ENCODE measurements at places on chromosomes 1 and 21. TPM values are rescaled to one million over a fixed set of nuclear protein-coding genes. Genes with fewer than 3 reads are reported as not detected.
A peak's percentile ranks its signal among the peaks of the same experiment; 100 is the strongest.

- no peak for DNase-seq
Measured at GRCh38 chr1:154148807-154149206, 6.1 kb downstream of the NUP210L start.

DNA sequence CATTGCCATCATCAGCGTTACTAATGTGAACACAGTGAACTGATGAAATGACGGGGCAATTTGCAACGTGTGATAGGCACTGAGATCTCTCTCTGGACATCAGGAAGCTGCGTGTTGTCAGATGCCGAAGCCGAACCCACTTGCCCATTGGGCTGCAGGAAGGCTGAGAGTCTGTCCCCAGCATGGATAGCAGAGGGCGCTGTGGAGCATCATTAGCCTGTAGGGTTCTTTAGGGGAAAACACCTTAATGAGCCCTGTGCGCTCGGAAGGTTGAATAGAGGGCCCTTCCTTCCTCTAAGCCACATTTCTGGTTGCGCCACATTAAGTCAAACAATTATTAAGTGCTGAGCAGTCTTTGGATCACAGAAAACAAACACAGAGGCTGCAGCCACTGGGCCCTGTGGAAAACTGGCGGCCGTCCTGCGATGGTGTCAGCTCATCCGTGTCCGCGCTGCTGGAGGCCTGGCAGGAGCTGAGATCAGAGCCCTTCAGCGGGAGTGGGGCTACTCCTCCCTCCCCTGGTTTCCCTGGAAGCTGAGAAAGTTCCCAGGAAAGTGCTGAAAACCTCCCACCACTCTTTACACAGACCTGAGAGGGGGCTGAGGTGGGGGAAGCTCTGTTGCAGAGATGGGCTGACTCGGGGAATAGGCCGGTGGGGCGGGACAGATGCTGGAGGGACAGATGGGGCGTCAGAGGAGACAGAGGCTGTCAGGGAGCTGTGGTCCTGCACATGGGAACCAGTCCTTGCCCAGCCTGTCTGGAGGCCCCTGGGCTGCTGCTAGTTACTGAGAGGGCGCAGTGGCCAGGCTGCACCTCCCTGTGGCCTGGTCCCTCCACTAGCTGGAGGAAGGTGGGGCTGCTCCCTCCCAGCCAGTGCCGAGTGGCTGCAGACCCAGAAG, 12.7 kb downstream of the TFF2 start:
- no peak for DNase-seq

DNA sequence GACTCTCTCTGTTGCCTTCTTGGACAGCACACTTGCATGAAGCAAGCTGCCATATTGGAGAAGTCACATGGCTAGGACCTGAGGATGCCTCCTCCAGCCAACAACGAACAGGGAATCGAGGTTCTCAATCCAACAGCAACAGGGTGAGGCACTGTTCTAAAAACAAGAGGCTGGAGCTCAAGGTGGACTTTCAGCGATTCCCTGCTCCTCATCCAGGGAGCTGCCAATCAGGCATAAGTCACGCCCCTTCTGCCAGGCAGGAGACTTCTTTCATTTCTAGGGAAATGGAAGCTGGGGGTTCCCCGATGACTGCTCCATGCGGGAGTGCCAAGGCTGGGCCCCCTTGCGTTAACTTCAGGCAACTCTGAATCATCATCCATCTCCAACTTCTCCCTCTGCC, 22.7 kb upstream of the IFNAR1 start:
- peak; percentile 67 for DNase-seq

DNA sequence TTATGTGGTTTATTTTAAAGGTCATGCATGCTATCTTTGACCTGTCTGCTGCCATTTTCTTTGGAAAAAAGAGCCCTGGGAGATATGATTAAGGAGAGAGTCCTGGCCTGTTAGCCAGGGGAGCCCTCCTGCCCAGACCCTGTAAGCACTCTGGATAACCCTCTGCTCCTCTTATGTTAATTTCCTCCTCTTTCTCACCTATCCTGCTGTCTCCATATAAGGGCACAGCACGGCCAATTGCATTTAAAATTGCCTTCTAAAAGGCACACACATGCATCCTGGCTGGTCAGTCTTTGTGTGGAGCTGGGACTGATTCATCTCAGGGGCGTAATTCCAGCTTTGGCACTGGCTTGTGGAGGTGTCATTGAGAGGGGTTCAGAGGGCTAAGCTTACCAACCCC, 158.9 kb downstream of the ST6GALNAC5 start:
- DNase-seq: no peak

GRCh38 chr1:224096773-224097172, 17.1 kb upstream of the FBXO28 start:
- DNase-seq: no peak

DNA sequence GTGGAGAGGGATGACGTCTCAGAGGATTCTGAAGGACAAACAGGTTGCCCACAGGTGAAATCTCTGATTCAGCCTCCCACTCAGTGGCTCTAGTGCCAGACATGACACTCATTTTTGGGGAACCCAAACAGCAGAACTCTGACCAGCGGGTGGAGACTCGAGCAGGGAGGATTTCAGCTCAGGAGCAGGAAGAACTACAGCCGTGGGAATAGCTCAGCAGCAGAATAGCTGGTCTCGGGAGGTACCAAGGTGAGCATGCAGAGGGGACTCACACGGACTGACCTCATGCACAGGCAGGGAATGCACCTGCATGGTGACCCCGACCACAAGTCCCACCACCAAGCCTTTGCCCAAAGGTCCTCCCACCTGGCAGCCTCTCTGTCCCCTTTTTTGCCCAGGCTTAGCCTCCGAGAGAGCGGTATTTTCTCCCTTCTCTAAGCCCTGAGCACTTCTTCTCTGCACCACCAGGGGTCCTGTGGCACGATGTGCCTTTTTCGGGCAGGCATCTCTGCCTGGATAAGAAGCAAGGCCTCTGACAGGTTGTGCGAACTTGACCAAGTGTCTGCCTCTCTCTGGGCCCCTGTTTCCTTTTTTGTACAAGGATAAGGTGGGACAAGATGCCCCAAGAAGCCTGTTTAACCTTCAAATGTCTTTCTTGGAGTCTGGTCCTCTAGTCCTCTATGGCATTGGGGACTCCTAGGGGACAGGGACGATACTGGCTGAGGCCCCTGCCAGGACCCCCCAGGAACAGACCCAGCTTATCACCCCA, 8.8 kb upstream of the FGR start:
- no peak for DNase-seq

GRCh38 chr21:18318156-18318555, 73.5 kb downstream of the CHODL start:
- DNase-seq: no peak

DNA sequence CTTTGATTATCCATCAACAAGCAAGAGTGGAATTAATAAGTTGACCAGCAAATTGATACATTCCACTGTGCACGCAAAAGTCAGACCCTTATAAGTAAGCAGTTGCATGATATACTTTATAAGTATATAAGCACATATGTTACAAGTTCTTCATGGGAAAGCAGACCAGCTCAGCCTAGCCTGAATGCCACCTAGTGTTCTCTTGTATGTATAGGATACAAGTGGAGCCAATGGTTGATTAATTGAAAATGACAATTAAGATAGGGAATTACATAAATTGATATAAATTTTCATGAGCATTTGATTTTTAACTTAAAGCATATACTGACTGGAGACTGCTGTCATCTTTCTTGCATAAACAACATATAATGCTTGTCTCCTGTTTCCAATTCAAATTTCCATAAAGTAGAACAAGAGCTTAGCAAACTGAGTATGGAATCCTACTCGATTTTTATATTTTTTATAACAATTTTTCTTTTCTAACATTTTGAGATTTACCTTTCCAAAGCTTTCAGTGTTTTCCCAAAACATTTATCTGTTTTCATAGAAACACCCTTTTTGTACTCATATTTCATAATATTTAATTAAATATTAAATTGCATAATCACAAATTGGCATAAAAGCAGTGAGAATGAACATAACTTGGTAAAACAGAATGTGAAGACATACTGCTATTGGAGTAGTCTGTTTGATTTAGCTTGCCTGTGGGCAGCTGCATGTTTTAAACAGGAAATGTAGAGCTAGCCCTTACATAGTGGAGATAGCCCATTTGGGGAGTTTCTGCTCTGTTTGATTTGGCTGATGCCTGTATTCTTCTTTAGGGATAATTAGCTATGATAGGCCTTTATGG, 62.8 kb downstream of the MAGI3 start:
- DNase-seq: no peak

GRCh38 chr1:94982398-94982797, 55.5 kb upstream of the CNN3 start:
- DNase-seq: no peak

DNA sequence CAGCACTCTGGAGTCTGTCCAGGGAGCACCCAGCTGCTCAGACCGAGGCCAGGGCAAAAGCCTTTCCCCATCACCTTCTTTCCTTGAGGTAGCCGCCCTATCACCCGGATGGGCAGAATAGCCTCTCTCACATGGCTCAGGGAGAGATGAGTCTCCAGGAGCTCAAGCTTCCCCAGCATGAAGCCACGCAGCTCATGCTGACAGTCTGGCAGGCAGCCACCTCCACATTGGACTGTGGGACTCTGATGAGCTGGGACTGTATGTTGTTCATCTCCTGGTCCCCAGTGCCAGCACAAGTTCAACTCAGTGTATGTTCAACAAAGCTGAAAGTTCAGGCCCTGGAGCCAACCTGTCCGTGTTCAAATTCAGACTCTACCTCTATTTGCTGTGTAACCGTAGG, 75.2 kb upstream of the ZC3H12A start:
- no peak for DNase-seq

- DNase-seq: no peak
Measured at GRCh38 chr1:242216368-242216767, 217.5 kb upstream of the MAP1LC3C start.

ZFP69 gene
- 3.0 TPM for total RNA-seq

HLCS gene
- total RNA-seq: 18.8 TPM

IRF6 gene
- total RNA-seq: 0.74 TPM

ESRRG gene
- 1.9 TPM for total RNA-seq

IL19 gene
- not detected for total RNA-seq

C1orf50 gene
- total RNA-seq: 4.3 TPM

LCE3E gene
- total RNA-seq: not detected
